Astrocyte of the spinal cord (primary cell): ENCODE measurements at places on chromosomes 5 and 9.

DNA sequence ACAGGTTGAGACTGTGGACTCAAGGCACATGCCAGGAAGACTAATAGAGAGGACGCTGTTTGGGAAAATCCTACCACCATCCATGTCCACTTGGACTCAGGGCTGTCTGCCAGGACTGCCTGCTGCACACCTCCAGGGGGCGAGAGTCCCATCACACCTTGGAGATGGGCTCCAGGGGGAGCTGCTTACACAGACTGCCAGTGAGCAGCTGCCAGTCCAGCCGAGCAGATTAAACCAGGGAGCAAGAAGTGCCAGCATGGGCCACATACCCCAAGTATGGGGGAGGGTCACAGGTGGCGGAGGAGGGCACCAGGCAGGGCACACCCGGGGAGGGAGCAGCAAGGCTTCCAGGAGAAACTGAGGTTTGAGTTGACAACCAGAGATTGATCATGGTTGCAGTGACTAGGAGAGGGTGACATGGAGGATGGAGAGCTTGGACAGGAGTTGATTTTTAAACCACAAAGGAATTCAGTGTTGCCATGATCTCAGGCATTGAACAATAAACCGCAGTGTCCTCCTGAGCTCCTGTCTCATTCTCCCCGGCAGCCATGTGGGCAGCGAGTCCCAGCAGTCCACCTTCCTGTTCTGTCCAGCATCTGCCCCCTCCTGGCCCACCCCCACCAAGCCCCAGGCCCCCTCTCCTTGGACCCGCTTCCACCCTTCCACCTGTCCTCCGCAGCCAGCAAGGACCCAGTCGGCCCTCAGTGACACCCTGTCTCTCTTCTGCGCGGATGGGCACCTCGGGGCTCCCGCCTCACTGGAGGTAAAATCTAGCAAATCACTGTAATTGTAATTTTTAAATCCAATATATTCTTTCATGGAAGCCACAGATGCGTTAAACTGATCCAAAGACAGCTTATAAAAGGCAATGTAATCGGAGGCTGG is 3.1 kb upstream of the VAV2 start:
- DNase-seq = no peak

- no peak for DNase-seq
These were observed 46.3 kb downstream of the NACC2 start for GRCh38 chr9:136048560-136049411.

- DNase-seq = no peak
These were observed 296.2 kb upstream of the IRX1 start for GRCh38 chr5:3299441-3299840.

- DNase-seq = no peak
These were observed 188.2 kb downstream of the SLCO4C1 start for GRCh38 chr5:102107865-102108264.

GRCh38 chr5:67971971-67972821 is 243.4 kb upstream of the PIK3R1 start:
- no peak for DNase-seq

GRCh38 chr9:92942688-92943616 is 4.4 kb upstream of the FGD3 start:
- no peak for DNase-seq

- peak; percentile 4 for DNase-seq
These were observed 83.7 kb upstream of the SLIT3 start for GRCh38 chr5:169384661-169385060.

DNA sequence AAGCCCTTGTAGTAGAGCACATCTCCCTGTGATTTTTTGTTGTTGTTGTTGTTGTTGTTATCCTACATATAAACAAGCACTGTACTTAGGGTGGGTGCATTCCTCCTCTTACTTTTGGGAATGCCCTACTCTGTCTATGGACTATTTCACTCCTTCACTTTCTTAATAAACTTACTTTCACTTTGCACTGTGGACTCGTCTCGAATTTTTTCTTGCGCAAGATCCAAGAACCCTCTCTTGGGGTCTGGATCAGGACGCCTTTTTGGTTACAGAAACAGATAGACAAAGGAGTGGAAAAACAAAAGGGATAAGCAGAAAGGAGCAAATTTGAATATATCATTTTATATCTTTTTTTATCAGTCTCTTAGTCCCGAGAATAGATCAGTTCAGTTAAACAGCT is 14.4 kb upstream of the PAIP1 start:
- no peak for DNase-seq

GRCh38 chr5:138900281-138900965 is 25.3 kb upstream of the LRRTM2 start:
- DNase-seq = peak; percentile 80

DNA sequence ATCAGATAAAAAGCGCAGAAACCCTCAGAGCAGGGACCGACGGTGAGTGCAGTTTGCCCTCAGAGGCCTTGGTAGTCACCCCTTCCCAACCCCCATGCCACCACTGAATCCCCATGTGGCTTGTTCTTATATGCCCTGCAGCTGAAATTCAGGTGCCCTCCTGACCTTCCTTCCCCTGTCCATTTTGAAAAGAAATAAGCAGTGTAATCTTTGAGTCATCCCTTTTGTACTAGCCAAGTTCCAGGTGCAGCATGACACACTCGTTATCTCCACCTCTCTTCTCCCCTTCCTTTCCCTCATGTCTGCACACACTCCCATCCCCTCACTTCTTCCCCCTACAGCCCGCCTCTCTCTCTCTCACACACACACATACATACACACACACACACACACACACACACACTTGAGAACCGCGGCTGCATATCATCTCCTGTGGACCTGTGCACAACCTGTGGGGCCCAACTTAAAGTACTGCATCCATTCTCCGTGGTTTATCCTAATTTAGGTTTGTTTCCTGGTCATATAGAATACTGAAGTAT is 53.1 kb downstream of the SYK start:
- DNase-seq = no peak

DNA sequence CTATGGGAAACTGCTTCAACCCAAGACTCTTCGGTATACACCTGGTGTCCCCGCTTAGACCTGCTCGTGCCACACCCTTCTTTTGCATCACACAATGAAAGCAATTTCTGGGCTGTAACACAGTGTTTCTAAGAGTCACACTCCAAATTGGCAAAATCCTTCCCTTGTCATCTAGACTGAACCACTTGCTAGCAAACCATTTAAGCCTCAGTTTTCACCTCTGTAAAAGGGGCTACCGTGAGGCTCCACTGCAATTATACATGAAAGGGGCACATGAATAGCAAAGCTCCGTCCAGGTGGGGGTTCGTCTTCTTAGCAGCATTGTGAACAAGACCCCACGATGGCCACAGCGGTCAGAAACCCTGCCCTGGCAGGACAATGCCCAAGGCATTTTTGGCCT is 166.8 kb downstream of the PAX5 start:
- no peak for DNase-seq

GRCh38 chr9:133125941-133126696 is 5.1 kb upstream of the RALGDS start:
- DNase-seq = peak; percentile 67

DNA sequence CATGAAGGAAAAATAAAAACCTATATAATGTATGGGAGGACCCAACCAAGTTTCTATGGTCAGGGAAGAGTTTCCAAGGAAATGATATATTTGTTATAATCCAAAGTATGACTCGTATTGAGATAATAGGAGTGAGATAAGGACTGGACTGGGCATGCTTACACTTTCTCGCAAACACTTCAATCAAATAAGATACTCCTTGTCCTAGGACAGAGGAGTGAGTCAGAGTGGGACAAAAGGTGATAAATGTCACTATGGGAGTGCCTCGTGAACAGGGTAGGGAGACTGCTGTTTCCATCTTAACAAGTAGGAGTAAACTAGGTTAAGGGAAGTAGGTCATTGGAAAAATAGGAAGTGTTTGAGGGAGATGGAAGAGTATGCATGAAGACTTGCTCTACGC is 47.2 kb downstream of the MACIR start:
- DNase-seq = no peak

DNA sequence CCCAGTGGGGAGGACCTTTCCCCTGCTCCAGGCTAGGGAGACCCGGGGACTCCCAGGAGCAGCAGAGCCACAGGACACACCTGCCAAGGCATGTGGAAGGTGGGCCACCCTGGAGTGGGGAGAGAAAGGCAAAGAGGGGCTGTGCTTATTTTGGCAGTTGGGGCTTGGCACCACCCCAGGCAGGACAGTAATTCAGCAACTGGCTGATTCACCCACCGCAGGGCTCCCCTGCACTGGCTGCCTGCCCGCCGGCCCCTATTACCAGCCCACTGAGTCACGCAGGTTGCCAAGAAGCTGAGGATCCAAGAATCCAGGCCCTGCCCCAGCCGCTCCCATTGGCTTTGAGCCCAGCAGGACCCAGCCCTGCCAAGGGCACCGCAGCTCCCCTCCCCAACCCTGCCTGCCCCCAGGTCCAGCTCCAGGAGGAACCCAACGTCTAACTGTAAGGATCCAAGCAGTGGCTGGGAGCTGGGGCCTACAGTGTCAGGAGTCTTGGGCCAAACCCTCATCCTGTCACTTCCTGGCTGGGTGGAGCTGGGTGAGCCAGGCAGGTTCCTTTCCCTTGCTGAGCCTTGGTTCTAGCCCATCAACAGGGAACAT is 14.2 kb upstream of the RALGDS start:
- DNase-seq = peak; percentile 96

GRCh38 chr5:32936329-32936728 is 225.2 kb downstream of the NPR3 start:
- DNase-seq = no peak

DNA sequence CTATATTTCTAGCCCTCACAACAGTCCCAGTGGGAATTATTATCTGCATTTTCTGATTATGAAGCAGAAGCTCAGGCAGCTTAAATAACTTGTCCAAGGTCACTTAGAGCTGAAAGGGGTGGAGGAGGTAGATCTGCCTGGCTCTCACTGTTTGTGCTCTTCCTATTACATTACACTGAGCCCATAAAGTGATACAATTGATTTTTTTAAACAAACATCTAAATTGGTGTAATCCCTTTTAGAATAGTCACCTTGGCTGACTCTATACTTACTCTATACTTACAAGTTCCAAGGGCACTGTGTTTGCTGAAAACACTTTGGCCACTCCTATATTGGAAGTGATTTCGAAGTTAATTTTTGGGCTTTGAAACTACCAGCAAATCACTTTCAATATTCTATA is 144.7 kb downstream of the APBA1 start:
- DNase-seq = no peak
